Lower leg skin (tissue), 4 donors: ENCODE measurements at places on chromosomes 3 and 15. TPM values are rescaled to one million over a fixed set of nuclear protein-coding genes. Genes with fewer than 3 reads are reported as not detected.

LSMEM2 gene
- total RNA-seq = 0.62 TPM

PGBD4 gene
- total RNA-seq = 1.2 TPM

KIAA1143 gene
- total RNA-seq = 20.1 TPM

LDHAL6B gene
- not detected for total RNA-seq

RAB6B gene
- total RNA-seq = 0.78 TPM

PROK2 gene
- total RNA-seq = not detected

CHRNA3 gene
- 1.2 TPM for total RNA-seq

KNSTRN gene
- 7.6 TPM for total RNA-seq

IL17RB gene
- 0.81 TPM for total RNA-seq

STXBP5L gene
- total RNA-seq = not detected

CLEC3B gene
- total RNA-seq = 15.0 TPM

GHSR gene
- not detected for total RNA-seq

EEFSEC gene
- total RNA-seq = 16.3 TPM

CHRNA5 gene
- 0.27 TPM for total RNA-seq

XCR1 gene
- total RNA-seq = 1.2 TPM

MAP1A gene
- 4.4 TPM for total RNA-seq

TRPC1 gene
- total RNA-seq = 5.0 TPM

TRH gene
- not detected for total RNA-seq

KLHL6 gene
- total RNA-seq = 0.11 TPM

CFAP92 gene
- 0.19 TPM for total RNA-seq

ATOSA gene
- total RNA-seq = 42.6 TPM

LMCD1 gene
- total RNA-seq = 40.4 TPM

PLA1A gene
- total RNA-seq = 0.84 TPM

ROPN1 gene
- total RNA-seq = 3.8 TPM

C3orf49 gene
- not detected for total RNA-seq

SEMA3G gene
- total RNA-seq = 17.9 TPM

LSM3 gene
- 11.4 TPM for total RNA-seq

TIMMDC1 gene
- total RNA-seq = 41.9 TPM

RFTN1 gene
- 11.2 TPM for total RNA-seq

ZNF80 gene
- not detected for total RNA-seq

EDC3 gene
- total RNA-seq = 33.6 TPM

RHCG gene
- total RNA-seq = 23.6 TPM

MOBP gene
- total RNA-seq = 0.16 TPM

RTP4 gene
- 0.21 TPM for total RNA-seq

TATDN2 gene
- total RNA-seq = 25.1 TPM

SLC7A14 gene
- total RNA-seq = not detected

GUCA1C gene
- not detected for total RNA-seq

TTLL13 gene
- not detected for total RNA-seq

C3orf20 gene
- total RNA-seq = not detected

AVEN gene
- 17.0 TPM for total RNA-seq

GCSAM gene
- 1.8 TPM for total RNA-seq

CCDC14 gene
- total RNA-seq = 20.1 TPM

PRSS50 gene
- 0.52 TPM for total RNA-seq

OR5K2 gene
- total RNA-seq = not detected

TGM4 gene
- total RNA-seq = not detected

DUOXA2 gene
- total RNA-seq = not detected

CLDN18 gene
- total RNA-seq = not detected

ANKRD63 gene
- total RNA-seq = not detected

WNT5A gene
- 12.1 TPM for total RNA-seq

IQCF5 gene
- total RNA-seq = not detected

INSYN1 gene
- total RNA-seq = 30.9 TPM

GRK7 gene
- total RNA-seq = not detected

ZNF609 gene
- total RNA-seq = 30.5 TPM

CACNA1D gene
- total RNA-seq = 7.2 TPM
